Retina (tissue), 1 donor: ENCODE measurements at places on chromosomes 7 and 10.

- no peak for DNase-seq
These were observed 72.0 kb upstream of the HECW1 start for GRCh38 chr7:43040461-43040860.

GRCh38 chr10:96967847-96968246 is 135.7 kb downstream of the LCOR start:
- DNase-seq, result no peak

DNA sequence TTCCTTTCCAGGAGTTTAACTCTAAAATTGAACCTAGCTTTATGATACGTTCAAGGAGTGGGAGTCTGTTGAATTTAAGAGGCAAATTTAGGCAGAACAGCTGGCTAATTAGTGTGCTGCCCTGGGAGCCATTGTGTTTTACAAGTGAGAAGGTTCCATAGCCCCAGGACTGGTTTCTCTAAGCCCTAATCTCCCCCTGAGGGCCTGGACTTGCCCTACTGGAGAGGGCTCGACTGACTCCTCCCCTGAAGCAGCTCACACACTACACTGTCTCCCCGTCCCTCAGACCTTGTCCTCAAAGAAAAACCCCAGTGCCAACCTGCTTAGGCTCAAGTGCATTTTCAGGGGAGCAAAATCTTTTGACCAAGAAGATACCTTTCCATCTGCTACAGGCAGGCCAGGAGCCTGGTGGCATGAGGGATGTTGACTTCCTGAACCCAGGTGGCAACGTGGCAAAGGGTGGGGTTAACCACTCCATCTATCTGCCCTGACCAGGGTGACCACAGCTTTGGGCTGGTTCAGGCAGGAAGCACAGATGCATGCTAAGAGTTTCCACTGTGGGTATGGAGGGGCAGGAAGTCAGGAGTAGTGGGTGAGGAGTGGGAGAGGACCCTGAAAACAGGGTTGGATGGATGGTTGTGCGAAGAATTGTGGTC is 68.9 kb upstream of the CARD11 start:
- no peak for DNase-seq

DNA sequence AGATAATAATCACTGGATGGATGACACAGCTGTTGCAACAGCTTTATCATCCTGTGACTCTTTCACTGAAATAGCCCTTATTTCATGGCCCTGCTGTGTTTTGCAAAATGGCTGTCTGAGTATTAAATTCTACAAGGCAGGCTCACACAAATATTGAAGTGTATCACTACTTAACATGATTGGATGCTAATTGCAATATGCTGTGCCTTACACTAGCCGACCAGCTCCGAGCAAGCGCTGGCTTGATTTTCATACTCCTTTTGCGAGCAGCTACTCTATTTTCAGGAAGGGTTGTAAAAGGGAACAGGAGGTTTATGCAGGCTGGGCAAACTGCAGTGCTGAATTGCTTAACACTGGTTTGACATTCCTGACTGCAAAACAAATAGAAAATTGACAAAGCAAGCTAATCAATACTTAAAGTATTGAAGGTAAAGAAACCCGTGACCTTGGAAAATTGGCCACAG is 121.6 kb downstream of the CACNB2 start:
- DNase-seq, result no peak

- DNase-seq, result no peak
These were observed 3.2 kb downstream of the PRF1 start for GRCh38 chr10:70599319-70599718.

DNA sequence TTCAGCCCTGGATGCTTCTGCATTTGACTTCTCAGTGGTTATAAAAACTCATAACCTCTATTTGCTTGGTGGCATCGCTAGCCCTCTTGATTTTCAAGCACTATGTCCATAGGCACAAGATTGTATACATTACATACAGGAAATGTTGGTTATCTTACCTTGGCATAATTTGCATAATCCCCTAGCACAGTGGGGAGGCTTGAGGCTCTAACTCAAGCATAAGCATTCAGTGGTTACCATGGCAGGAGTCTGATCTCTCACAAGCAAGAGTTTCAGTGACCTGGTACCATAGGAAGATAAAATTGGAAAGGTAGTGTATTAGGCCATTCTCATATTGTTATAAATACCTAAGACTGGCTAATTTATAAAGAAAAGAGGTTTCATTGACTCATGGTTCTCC is 121.8 kb downstream of the PLXDC2 start:
- no peak for DNase-seq
